ENCODE measurements at places on chromosomes 1 and 21.

DNA sequence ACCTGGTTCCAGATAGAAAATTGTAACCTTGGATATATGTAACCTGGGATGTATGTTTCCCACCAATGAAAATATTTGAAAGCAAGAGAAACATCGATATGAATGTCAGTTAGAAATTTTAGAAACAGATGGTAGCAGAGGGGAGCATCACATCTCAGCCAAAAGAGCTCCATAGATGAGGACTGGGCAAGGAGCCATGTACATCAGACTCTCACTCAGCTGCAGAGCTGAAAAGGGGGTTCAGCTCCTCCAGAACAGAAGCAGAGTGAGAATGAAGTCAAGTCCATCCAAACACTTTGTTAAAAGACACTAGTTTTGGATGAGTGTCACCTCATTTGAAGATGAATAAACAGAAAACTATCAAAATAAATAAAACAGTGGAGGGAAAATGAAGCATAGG, 202.4 kb downstream of the HMCN1 start:
- no peak for DNase-seq

- no peak for DNase-seq
Measured at GRCh38 chr1:219963432-219963831, 35.1 kb upstream of the SLC30A10 start.

GRCh38 chr1:171196351-171196750, 11.3 kb downstream of the FMO2 start:
- no peak for DNase-seq

DNA sequence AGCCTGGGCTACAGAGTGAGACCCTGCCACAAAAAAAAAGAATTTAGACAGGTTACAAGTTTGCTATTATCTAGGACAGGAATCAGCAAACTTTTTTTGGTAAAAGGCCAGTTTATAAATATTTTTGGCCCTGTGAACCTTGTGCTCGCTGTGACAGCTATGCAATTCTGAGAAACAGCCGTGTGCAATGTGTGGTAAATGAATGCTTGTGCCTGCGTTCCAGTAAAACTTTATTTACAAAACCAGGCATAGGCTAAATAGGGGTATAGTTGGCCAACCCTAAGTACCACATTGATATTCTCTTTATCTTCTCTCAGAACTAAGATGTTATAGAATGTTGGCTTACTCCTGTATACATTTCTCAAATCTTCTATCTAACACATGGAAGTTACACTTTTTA, 24.3 kb downstream of the FBXO28 start:
- no peak for DNase-seq

- no peak for DNase-seq
Measured at GRCh38 chr1:62953633-62954032, 169.7 kb downstream of the ATG4C start.

DNA sequence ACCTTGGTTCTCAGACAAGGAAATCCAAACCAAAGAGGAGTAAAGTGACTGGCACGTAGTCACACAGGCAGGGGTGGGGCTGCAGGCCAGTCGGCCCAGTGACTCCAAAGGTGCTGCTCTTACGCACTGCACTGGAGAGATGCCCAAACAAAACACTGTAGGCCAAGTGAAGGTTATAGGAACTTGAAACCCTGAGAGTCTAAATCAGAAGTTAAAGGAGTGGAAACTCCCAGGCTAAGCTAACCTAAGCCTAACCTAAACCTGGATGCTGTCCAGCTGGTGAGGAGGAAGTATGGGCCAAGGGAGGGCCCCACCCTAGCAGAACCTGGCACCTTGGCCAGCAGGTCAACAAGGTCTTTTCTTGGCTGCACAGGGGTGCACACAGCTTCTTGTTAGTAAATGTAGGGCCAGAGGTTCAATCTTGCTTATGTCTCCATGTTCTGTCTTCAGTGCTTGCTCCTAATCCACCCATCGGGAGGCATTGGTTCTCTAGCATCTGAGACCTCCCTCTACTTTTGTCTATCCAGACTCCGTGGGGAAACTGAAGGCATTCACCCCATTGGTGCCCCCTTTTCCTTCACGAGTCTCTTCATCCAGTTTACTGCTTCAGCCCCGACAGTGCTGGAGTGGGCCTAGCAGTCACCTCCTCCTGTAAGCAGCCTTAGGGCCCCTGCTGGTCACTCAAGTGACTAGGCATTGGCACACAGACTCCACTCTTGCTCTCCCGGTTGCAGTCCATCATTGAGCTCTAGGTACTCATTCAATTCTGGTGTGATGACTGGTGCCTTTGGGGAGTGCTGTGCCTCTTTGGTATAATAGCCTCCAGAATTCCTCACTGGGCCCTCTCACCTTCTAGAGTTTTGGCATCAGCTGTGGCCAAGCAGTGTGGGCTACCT, 12.9 kb upstream of the TMEM125 start:
- DNase-seq: no peak

GRCh38 chr1:199549421-199549820, 478.1 kb upstream of the NR5A2 start:
- no peak for DNase-seq

- no peak for DNase-seq
Measured at GRCh38 chr1:207342332-207342731, 20.9 kb downstream of the CD55 start.

DNA sequence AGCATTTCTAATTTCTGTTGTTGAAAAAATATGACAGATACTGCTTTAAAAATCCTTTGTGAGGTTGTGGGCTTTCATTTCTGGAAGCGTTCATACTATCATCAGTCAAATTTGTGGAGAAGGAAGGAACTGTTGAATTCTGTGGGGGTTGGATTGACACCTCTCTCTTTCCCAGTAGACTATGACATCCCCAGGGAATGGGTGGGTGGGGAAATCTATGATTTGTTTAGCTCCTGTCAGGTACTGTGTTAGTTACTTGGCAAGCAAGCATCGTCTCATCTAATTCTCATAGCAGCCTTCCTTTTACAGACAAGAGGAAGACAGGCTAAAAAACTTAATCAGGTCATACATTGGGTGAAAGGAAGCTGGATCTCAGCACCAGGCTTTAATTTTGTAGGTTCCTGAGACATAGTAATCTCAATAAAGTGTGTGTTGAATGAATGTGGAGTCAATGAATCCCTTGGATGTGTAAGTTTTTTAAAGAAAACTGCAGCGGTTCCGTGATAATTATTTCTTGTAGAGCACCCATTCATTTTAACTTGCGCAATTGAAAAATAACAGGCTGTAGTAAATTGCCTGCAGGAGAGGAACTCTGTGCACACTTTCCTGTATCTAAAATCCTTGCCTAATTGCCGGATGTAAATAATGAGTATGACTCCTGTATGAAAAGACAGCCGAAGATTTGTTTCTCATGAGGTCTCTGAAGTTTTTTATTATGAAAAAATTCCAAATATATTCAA, 60.6 kb downstream of the MYOM3 start:
- no peak for DNase-seq

DNA sequence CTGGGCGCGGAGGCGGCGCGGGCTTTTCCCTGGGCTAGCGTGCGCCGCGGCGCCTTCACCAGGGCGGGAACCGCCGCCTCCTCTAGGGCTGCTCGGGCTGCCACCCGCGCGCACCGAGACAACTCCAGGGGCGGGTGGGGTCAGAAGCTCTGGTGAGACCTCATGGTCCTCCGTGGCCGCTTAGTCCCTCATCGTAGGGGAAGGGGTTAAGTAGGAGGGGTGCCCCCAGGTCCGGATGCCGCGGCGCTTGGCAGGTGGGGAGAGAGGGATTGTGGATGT, 559 bp downstream of the SERTAD4 start:
- no peak for DNase-seq

- DNase-seq: no peak
Measured at GRCh38 chr1:153705484-153705883, 22.4 kb upstream of the INTS3 start.

- DNase-seq: no peak
Measured at GRCh38 chr1:157595356-157595755, 2.5 kb downstream of the FCRL4 start.

DNA sequence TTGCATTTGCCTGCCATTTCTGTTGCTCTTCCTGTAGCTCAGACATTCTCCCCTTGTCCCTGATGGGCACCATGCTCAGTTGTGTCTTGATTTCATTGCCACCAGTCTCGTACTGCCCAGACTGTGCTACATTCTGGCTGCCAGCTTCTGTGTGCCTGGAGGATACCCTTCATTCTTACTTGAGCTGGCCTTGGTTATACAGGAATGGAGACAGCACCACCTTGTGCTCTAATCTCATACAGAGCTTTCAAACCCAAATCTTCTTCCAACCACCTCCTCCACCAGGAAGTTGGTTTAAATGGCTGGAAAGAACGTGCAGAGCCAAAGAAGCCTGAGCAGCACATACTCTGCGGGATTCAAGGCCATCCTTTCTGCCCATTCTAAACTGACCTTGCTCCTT, 165.3 kb downstream of the SLC35F3 start:
- DNase-seq: no peak

DNA sequence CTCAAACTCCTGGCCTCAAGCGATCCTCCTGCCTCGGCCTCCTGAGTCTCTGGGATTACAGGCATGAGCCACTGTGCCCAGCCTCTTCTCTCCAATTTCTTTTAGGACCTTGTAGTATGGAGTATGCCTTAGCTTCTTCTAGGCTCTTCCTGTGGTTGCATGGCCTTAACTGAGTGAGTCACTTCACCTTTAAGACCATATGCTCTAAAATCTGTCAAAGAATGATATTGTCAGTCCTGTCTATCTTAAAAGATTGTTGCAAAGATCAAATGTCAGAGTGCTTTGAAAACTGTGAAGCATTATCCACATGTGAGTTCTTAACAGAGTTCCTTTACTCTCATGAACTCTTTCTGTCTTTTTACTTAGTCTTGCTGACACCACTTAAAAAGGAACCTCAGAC, 37.2 kb downstream of the ATP2B4 start:
- no peak for DNase-seq

GRCh38 chr1:160459687-160460086, 59.3 kb downstream of the VANGL2 start:
- DNase-seq: no peak

- DNase-seq: no peak
Measured at GRCh38 chr1:18901952-18902522, 318 bp downstream of the ALDH4A1 start.
